MCF 10A (cell line): ENCODE measurements at places on chromosomes 3 and 15. TPM values are rescaled to one million over a fixed set of nuclear protein-coding genes. Genes with fewer than 3 reads are reported as not detected.

GRCh38 chr3:22431334-22431733 is 680.3 kb upstream of the ZNF385D start:
- H3K36me3 ChIP-seq: no peaks in the 10 kb centered on the region
- H3K27ac ChIP-seq: no peak overlapping the region
- H3K4me1 ChIP-seq: peaks cover 4% of the 10 kb centered on the region
- no peaks in the 10 kb centered on the region for H3K27me3 ChIP-seq
- no peak overlapping the region for H3K4me3 ChIP-seq
- no peak for DNase-seq

DNA sequence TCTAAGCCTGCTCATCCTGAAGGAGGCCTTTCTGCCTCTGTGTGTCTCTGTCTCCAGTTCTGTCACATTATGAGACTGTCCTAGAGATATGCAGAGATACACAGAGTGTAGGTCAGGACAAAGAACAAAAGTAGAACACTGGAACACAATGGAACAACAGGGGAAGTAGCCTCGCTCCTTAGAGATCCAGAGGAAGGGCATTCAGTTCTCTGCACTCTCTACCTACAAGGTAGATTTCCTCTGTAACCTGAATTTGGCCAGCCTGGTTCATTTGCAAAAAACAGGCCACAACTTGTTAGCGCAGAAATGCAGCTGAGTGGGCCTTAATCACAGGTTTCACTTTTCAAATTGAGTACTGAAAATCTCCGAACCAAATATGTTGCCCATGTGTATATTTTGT is 19.4 kb downstream of the NEK10 start:
- H3K36me3 ChIP-seq: no peaks in the 10 kb centered on the region
- no peaks in the 10 kb centered on the region for H3K27me3 ChIP-seq
- H3K4me3 ChIP-seq: no peak overlapping the region
- DNase-seq: no peak

GRCh38 chr3:175571096-175571495 is 712.0 kb downstream of the NAALADL2 start:
- no peaks in the 10 kb centered on the region for H3K4me1 ChIP-seq
- no peak overlapping the region for H3K27ac ChIP-seq
- H3K27me3 ChIP-seq: no peaks in the 10 kb centered on the region
- no peaks in the 10 kb centered on the region for H3K36me3 ChIP-seq
- DNase-seq: no peak

- DNase-seq: no peak
- no peaks in the 10 kb centered on the region for H3K27me3 ChIP-seq
- H3K4me3 ChIP-seq: no peak overlapping the region
- peaks cover 17% of the 10 kb centered on the region for H3K4me1 ChIP-seq
Observed at GRCh38 chr3:72181251-72181650, 396.3 kb upstream of the PROK2 start.

GRCh38 chr3:197030379-197031314 is 1.0 kb upstream of the MELTF start:
- no peaks in the 10 kb centered on the region for H3K27me3 ChIP-seq
- H3K27ac ChIP-seq: peak overlapping the region; percentile 78
- peaks cover 12% of the 10 kb centered on the region for H3K36me3 ChIP-seq
- peaks cover 25% of the 10 kb centered on the region for H3K4me1 ChIP-seq
- DNase-seq: no peak
- peak overlapping the region; percentile 16 for H3K4me3 ChIP-seq

- H3K27ac ChIP-seq: no peak overlapping the region
- H3K36me3 ChIP-seq: no peaks in the 10 kb centered on the region
- H3K27me3 ChIP-seq: peaks cover 11% of the 10 kb centered on the region
Observed at GRCh38 chr3:46368569-46368968, 2.2 kb upstream of the CCR5 start.

DNA sequence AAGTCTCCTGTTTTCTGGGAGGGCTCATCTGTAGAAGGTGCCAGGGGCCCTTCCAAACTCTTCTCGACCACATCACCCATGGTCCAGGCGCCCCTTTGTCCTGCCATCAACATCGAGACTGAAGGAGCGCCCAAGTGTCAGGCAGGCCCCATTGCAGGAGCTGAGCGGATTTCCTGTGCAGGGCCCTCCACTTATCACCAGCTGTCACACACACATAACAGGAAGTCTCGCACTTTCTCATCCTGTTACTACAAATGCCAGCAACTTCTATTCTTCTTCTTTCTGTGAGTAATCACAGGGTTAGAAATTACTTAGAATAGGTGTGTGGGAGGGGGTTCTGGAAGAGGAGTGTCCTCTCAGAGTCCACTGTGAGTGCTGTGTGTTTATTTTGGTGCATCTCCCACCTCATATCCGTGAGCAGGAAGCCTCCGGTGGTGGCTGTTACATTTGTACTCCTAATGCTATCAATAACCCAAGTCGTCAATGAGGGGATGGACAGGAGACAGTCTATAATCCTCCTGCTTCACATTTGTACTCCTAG is at the start of gene KLHL6:
KLHL6 (minus strand) TSS at position 166 of the 541 bp plus-strand sequence; CDS start at position 113, 53 bp downstream.
- no peaks in the 10 kb centered on the region for H3K36me3 ChIP-seq
- no peak within 1 kb of the TSS for H3K4me3 ChIP-seq
- DNase-seq: no peak
- no peak within 1 kb of the TSS for H3K27ac ChIP-seq
- H3K4me1 ChIP-seq: no peaks in the 10 kb centered on the region
- H3K27me3 ChIP-seq: no peaks in the 10 kb centered on the region

DNA sequence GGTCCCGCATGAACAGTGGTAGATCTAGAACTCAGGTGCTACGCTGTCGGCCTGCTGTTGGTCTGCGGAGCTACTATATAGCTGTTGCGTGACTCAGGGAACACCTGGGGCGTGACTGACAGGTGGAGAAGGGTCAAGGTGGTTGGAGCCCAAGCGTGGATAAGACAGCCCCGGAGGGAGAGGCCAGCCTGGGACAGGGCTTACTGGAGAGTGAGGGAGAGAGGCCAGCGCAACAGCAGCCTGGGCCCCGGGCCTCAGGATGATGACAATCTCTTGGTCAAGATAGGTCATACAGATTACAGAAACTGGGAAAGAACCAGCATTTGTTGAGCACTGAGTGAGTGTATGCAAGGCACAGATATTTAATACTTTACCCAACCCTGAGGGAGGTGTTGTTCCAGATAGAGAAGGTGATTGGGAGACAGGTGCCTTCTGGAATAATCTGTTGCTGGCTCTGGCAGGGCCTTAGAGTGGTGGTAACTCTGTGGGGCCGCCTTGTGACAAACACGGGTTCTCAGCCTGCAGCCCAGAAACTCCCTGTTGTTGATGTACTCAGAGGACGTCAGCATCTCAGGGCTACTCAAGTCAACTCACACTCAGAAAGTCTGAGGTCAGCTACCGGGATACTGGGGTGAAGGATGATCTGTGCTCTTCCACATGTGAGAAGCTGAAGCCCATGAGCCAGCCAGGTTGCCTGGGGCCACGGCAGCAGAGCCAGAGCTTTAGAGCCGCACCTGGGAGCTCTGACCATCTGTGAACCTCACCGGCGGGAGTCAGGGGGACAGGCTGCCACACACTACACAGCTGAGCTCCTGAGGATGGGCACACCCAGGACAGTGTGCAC is 265.4 kb upstream of the HES1 start:
- H3K36me3 ChIP-seq: peaks cover 5% of the 10 kb centered on the region
- peaks cover 71% of the 10 kb centered on the region for H3K4me1 ChIP-seq
- DNase-seq: peak; percentile 81
- H3K27ac ChIP-seq: peak overlapping the region; percentile 31

GRCh38 chr15:100682468-100682867 is 80.1 kb downstream of the ASB7 start:
- H3K27ac ChIP-seq: no peak overlapping the region
- no peak for DNase-seq
- H3K4me1 ChIP-seq: peaks cover 2% of the 10 kb centered on the region
- no peaks in the 10 kb centered on the region for H3K36me3 ChIP-seq

- no peak overlapping the region for H3K4me3 ChIP-seq
- H3K4me1 ChIP-seq: peaks cover 52% of the 10 kb centered on the region
- peaks cover 6% of the 10 kb centered on the region for H3K36me3 ChIP-seq
- peak overlapping the region; percentile 92 for H3K27ac ChIP-seq
- no peaks in the 10 kb centered on the region for H3K27me3 ChIP-seq
Observed at GRCh38 chr15:83845230-83845629, 191.3 kb downstream of the ADAMTSL3 start.

- H3K4me3 ChIP-seq: no peak overlapping the region
- H3K27ac ChIP-seq: no peak overlapping the region
- no peaks in the 10 kb centered on the region for H3K36me3 ChIP-seq
Observed at GRCh38 chr15:78420766-78421165, 17.2 kb upstream of the IREB2 start.

DNA sequence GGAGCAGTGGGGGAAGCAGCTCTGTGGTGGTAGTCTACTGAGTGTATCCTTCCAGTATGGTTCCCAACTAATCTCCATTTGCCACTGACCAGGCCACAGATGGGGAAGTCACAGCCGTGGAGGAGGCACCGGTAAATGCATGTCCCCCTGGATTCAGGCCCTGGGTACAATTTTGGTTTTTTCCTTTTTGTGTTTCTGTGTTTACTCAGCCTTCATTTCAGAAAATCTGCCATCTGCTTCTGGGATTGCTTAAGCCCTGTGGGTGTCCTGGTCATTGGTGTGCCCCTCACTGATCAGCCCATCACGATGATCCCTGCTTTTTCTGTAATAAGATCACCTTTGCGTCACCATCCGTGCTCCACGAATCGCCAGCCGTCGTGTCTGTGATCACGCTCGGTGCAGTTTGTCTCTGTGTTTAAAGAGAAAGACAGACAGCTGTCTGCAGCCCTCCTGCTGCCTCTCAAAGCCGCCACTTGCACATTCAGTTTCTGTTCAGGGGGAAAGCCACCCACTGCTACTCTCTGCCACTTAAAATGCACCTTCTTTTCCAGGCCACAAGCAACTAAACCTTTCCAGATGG is 68.9 kb downstream of the DNASE1L3 start:
- H3K4me3 ChIP-seq: no peak overlapping the region
- H3K27ac ChIP-seq: peak overlapping the region; percentile 67
- H3K27me3 ChIP-seq: no peaks in the 10 kb centered on the region
- H3K36me3 ChIP-seq: peaks cover 95% of the 10 kb centered on the region

DNA sequence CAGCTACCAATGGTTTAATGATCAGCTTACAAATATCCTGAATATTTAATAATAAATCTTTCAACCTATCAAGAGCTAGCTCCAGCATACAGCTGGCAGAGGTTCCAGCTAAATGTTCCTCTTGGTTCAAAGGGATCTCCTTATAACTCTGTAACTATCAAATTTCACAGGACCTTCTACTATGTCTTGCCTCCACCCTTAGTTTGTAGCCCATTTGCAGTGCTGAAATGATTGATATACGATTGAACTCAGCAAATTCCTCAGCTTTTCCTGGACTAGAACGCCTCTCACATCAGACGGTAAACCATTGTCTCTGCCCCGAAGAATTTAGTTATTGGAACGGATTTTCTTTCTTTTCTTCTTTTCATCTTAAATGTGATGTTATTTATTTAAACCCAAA is 41.5 kb downstream of the CD200R1L start:
- H3K27me3 ChIP-seq: no peaks in the 10 kb centered on the region
- no peak overlapping the region for H3K4me3 ChIP-seq
- no peaks in the 10 kb centered on the region for H3K36me3 ChIP-seq

DNA sequence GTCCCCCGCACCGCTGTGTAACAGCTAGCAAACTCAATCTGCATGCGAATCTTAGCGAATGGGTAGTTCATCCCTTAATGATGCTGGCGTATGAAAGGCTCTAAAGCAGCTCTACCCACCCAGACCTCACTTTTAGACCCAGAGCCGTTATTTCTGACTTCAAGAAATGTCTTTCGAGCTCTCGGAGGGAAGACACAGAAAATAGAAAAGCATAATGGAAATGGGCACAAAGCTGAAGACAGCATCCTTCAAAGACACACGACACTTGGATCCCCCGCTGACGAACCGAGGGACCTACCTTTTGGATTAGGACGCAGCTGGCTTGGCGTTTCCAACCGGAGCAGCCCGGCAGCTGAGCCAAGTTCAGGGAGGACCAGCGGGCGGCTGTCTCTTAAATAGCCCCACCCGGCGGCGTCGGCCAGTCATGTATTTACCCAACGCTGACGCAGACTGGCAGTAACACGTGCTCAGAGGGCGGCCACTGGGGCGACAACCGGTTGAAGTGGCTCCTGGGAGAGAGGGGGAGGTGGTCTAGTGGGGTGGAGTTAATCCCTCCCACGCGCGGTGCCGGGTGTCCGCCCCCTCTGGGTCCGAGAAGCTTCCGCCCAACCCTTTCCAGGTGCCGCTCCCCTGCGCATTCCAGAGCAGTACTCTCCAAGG is 1.5 kb downstream of the CCK start:
- no peaks in the 10 kb centered on the region for H3K36me3 ChIP-seq
- no peak overlapping the region for H3K27ac ChIP-seq
- no peak for DNase-seq
- peaks cover 12% of the 10 kb centered on the region for H3K27me3 ChIP-seq
- H3K4me1 ChIP-seq: no peaks in the 10 kb centered on the region

DNA sequence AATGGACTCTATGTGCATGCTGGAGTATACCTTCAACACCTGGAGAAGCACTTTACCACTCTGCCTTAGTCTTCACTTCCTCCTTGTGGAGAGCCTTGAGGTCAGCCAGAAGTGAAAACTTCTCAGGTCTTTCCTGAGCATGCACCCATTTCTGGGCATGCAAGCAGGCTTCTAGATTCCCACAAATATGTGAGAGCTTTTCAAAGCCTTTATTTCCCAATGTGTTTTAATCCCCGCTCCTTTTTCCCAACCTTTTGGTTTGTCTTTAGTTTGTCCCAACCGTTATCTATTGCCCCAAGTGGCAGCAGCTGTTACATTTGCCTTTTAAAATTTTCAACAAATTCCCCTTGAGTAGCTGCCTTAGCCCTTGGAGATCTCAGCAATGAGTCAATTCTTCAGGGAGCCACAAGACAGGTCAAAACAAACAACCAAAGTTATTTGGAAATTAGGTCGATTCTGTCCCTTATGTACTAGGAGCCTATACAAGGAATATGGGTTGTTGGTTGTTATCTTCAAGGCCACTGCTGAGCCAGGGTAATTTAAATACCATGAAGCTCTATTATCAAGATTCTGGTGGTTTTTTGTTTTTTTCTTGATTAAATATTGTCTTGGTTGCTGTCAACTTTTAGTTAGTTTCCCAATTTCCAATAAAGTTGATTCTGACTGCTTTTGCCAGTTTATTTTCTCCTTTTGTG is 44.4 kb downstream of the LSM3 start:
- H3K4me3 ChIP-seq: no peak overlapping the region
- no peak for DNase-seq
- H3K27me3 ChIP-seq: no peaks in the 10 kb centered on the region
- no peak overlapping the region for H3K27ac ChIP-seq
- peaks cover 6% of the 10 kb centered on the region for H3K36me3 ChIP-seq
- H3K4me1 ChIP-seq: no peaks in the 10 kb centered on the region

The BCHE gene
- not detected in 2 replicates for total RNA-seq

The HGD gene
- 0.44 and 1.0 TPM in 2 replicates for total RNA-seq

The TNFAIP8L3 gene
- total RNA-seq: 2.6 and 4.2 TPM in 2 replicates

The LRRN1 gene
- 1.2 TPM in 2 replicates for total RNA-seq

The PIERCE2 gene
- 3.5 and 5.0 TPM in 2 replicates for total RNA-seq

The ANAPC13 gene
- total RNA-seq: 61.5 and 78.4 TPM in 2 replicates

The GMPS gene
- total RNA-seq: 92.4 and 128 TPM in 2 replicates

The CORO2B gene
- 0.47 and 0.79 TPM in 2 replicates for total RNA-seq

The DPPA2 gene
- total RNA-seq: not detected in 2 replicates

The CCR9 gene
- not detected in 2 replicates for total RNA-seq

The NR2F2 gene
- total RNA-seq: 9.6 and 10.9 TPM in 2 replicates
